Activated CD4-positive, alpha-beta T cell treated with anti-CD3 and anti-CD28 coated beads, Interleukin-2, amount 50 U/mL, for 48 hours (primary cell): ENCODE measurements at places on chromosomes 5 and 9.

DNA sequence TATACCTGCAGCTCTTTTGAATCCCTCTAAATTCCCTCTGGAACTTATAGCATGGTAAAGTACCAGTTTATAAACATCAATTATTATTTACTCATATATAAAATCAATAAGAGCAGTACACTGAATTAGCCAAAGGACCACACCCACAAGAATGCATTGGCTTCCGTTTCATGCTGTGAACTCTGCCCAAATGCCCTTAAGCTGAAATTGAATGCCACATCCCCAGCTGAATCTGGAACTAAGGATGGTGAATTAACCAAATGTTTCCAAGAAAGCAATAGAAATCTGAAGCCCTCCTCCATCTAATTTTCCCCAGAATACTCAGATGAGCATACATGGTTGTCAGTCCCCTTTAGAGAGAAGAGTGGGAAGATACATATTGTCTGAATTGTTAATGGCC lies 436.4 kb upstream of the FTMT start:
- no peak for DNase-seq

DNA sequence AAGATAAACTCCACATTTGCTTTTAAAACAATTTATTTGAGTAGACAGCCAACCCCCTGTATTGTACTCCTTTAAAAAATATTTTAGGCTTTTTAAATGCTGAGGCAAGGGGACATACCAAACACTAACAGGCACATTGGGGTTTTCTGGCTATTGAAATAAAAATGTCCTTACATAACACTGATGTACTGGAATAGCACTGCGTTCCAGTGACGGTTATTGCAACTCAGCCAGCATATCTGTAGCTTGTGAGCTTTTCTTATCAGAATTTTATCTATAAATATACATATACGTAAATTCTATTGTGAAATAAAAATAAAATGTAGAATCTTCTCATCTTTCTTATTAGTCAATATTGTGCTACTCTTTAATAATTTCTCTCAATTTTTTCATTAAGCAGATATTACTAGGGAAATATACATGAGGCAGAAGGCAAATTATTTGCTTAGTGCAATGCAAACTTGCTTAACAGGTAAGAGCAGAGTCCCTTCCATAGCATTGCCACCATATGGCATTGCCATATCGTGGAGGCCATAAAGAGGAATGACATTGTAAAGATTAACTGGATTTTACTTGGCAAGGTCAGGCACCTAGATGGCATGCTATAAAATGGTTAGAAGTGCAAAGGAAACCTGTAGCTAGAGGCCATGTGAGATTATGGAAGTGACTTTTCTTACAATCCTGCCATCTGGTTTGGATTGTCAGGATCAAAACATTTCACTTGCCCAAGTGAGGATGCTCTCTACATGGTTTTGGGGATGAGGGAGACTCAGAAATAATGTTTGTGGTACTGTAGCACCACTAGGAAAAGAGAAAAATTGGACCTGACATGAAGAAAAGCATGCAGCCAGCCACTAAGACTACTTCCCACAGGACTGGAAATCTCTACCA lies 94.8 kb upstream of the CDKN2B start:
- no peak for DNase-seq

- no peak for DNase-seq
These were observed 16.7 kb downstream of the PTGS1 start for GRCh38 chr9:122387536-122387935.

DNA sequence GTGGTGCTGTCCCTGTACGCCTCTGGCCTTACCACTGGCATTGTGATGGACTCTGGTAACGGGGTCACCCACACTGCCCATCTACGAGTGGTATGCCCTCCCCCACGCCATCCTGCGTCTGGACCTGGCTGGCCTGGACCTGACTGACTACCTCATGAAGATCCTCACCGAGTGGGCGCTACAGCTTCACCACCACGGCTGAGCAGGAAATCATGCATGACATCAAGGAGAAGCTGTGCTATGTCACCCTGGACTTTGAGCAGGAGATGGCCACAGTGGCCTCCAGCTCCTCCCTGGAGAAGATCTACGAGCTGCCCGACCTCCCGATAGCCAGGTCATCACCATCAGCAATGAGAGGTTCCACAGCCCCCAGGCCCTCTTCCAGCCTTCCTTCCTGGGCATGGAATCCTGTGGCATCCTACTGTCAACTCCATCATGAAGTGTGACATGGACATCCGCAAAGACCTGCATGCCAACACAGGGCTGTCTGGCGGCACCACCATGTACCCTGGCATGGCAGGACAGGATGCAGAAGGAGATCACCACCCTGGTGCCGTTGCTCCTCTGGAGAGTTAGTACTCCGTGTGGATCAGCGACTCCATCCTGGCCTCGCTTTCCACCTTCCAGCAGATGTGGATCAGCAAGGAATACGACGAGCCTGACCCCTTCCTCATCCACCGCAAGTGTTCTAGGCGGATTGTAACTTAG lies 434.2 kb upstream of the RGMB start:
- DNase-seq, result no peak

GRCh38 chr5:96245140-96246091 lies 187.6 kb downstream of the PCSK1 start:
- DNase-seq, result no peak

GRCh38 chr9:125418404-125418803 lies 156.8 kb downstream of the GAPVD1 start:
- DNase-seq, result no peak

DNA sequence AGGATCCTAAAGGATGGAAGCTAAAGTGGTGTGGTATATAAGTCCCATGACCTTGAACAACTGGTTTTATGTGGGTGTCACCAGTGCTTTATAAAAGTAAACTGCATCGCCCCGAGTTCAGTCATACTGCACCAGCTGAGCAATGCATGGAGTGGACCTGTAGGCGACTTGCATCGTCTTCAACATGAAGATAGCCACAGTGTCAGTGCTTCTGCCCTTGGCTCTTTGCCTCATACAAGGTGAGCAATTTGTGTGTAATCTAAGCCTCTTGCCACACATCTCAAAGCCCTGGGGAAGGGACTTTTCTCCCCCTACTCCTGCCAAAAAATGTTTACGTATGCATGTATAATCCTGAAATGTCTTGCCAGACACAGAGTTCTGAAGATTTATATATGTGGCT lies at the start of gene SPINK5:
Gene SPINK5, plus strand, starts transcription at position 120 of the 400 bp plus-strand sequence. Its CDS starts 65 bp downstream, at position 185.
- no peak for DNase-seq

DNA sequence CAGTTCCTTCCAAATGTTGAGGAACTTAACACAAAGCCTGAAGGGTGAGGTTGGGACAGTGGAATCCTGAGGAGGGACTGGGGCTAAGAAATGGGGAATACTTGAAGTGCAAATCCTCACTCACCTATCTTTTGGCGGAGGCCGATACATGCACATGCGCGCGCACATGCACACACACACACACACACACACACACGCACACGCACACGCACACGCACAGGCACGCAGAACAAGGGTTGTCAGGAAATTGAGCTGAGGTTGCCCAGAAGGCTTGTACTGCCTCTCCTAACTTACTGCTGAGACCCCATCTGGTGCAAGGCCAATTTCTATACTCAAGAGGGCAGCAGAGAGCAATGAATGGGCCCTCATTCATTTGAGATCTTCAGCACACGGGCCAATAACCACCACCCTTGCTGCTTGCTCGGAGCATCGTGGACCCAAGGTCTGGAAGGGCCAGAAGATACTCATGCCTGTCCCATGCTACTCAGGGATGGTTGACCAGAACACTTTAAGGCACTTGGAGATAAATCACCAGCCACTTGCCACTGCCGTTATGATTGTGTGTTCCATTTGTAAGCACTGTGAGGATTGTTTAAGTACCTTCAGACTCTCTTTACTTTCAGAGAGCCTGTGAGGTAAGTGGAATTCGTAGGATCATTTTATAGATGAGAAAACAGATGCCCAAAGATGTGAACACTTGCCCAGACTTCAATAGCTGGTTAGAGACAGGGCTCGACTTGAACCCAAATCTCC lies 21.5 kb downstream of the BTF3 start:
- peak; percentile 54 for DNase-seq

GRCh38 chr5:95238560-95239325 lies 46.2 kb downstream of the MCTP1 start:
- no peak for DNase-seq

DNA sequence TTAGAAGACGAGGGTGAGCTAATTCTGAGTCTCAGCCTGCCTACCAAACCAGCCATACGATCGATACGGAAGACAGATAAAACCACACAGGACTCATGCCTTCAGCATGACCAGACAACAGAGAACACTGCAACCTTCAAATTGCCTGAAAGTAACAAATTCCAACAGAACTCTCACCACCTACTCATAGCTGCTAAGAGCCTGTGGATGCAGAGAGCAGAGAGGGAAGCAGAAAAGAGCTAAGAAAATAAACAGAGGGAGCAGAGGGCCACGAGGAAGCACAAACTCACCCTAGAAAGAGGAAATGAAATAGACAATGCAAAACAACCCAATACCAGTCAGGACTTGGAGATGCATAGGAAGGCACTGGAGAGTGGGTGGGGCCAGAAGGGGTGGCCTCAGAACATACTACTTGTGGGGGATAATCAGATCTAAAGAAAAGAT lies 86.7 kb upstream of the TAS2R1 start:
- no peak for DNase-seq

GRCh38 chr9:114826431-114826830 lies 20.6 kb upstream of the TNFSF15 start:
- DNase-seq, result no peak

- no peak for DNase-seq
These were observed 158.8 kb upstream of the ZNF462 start for GRCh38 chr9:106704056-106704615.

DNA sequence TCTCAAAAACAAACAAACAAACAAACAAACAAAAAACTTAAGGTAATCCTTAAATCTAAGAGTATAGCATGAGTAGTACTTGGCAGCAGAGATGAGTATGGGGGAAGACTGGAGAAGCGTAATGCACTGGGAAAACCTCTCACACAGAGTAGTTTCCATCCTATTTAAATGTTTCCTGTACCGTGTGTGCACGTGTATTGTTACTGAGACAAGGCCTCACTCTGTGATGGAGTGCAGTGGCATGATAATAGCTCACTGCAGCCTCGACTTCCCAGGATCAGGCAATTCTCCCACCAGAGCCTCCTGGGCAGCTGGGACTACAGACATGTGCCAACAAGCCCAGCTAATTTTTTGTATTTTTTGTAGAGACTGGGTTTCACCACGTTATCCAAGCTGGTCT lies 2.9 kb downstream of the UIMC1 start:
- DNase-seq, result no peak

GRCh38 chr5:157217289-157218024 lies 36.8 kb downstream of the ITK start:
- peak; percentile 57 for DNase-seq

- DNase-seq, result no peak
These were observed 206.2 kb downstream of the MEF2C start for GRCh38 chr5:88676637-88677375.

DNA sequence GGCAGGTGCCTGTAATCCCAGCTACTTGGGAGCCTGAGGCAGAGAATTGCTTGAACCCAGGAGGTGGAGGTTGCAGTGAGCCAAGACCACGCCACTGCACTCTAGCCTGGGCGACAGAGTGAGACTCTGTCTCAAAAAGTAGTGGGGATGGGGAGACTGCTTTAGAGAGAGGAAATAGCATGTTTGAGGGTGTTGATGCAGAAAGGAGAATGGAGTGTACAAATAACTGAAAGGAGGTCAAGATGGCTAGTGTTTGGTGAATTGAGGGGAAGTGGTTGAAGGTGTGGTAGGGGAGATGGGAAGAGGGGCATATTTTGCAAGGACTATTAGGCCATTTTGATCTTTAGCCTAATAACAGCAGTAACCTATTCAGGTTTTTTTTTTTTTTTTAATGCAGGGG lies 18.2 kb downstream of the TENT2 start:
- no peak for DNase-seq

DNA sequence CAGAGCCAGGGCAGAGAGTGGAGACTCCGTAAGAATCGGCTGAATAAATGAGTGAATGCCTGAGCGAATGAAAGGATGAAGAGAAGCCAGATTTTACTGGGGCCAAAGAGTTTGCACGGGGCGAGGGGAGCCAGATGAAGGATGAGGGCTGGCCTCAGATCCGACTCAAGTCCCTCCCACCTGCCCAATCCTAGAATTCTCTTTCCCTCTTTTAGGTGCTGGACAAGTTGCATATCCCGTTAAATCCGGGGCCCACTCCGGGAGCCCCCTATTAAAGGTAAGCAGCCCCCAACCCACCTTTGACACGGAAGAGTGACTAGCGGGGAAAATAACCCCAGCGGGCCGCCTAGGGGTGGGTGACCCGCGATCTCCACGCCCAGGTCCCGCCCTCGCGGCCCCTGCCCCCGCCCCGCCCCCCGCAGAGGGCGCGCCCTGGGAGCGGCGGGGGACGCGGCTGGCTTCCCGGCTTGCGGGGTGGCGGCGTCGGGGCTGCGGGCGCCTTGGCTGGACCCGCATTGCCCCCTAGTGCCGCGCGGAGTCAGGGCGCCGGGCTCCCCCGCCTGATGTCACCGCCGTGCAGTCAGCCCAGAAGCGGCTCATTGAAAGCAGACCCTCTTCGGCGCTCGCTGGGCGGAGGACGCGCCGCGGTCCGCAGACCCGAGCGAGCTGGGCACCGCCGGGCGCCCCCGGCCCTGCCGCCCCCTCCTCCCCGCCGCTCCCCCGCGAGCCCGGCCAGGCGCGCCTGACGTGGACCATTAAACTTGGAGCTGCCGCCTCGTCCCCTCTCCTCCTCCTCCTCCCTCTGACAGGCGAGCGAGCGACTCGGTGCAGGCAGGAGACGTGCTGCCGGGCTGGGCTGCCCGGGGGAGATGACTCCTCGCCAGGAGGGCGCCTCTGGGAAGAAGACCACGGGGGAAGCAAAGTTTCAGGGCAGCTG lies at the start of gene ADRA1B:
Gene ADRA1B, plus strand, starts transcription at position 579 of the 937 bp plus-strand sequence. CDS start 424 bp downstream, outside the sequence.
- peak; percentile 62 for DNase-seq

GRCh38 chr9:70003901-70004714 lies 39.5 kb upstream of the MAMDC2 start:
- DNase-seq, result no peak

DNA sequence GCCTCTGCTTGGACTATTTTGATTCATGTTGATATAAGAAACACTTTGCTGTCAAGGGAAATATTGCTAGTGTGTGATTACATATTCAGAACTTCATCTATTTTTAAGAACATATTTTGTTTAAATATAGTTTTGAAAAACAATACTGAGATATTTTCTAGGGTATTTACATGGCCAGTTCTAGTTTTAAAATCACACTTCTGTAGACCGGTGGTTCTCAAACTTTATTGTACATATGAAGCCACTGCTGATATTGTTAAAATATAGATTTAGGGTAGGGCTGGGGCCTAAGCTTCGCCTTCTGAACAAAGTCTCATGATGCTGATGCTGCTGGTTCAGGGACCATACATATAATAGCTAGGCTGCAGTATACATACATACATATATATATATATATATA lies 1000.0 kb downstream of the PTPRD start:
- DNase-seq, result no peak

DNA sequence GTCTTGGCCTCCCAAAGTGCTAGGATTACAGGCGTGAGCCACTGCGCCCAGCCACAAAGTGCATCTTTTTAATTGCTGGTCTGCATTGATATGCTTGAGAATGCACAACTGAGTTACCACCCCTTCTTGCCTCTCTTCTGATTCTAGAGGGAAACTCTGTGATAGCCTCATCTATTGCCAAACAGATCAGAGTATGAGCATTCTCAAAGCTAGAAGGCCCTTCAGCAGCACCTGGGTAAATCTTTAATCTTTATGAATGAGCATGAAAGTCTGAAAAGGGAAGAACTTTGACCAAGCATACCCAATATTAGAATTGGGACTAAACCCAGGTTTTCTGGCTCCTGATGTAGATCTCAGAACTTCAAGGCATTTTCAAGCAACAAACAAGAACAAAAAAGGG lies 298.3 kb upstream of the TNC start:
- no peak for DNase-seq

GRCh38 chr5:129051283-129051682 lies 43.3 kb upstream of the ISOC1 start:
- DNase-seq, result no peak
